Hepatic stellate cell (primary cell): ENCODE measurements at places on chromosomes 4 and X.

- DNase-seq = no peak
Measured at GRCh38 chr4:8192748-8193738, 6.0 kb upstream of the SH3TC1 start.

DNA sequence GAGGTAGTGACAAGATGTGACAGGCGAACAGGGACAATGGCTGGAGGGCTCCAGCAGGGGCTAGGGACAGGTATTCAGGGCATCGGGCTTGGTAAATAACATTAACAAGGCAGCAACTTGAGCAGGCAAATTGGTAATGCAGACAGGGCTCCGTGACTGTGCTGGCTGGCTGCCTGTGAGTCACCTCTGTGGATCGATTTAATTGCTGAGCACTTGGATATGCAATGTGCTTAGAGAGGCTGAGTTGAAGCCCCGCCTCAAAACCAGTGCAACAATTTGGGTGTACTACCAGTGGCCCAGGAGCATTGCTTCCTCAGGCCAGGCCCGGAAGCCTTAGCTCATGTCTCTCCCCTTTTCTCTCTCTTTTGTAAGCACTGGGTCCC, 19.5 kb downstream of the CNGA2 start:
- no peak for DNase-seq

GRCh38 chrX:4181782-4182407, 468.4 kb upstream of the PRKX start:
- DNase-seq = no peak

- DNase-seq = no peak
Measured at GRCh38 chr4:101411926-101412325, 64.6 kb upstream of the PPP3CA start.
